ENCODE measurements at places on chromosomes 2 and 18.

DNA sequence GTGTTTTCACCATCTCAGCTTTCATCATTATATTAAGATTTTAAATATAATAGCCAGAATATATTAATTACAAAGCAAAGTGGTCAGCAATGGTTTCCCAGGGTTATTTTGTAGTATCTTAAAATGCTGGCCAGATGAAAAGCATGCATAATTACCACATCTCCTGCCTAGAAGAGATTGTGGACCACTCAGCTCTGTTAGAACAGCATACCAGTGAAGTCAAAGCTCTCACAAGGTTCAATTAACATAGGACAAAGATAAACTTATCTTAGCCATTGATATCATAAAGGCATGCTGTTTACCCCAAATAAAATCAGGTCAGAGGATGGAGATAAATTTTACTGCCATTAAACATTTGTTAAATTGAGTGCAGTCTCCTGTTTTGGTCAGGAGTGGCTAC is 19.3 kb upstream of the PDE1A start:
- no peak for DNase-seq

- DNase-seq, result no peak
Measured at GRCh38 chr2:102126169-102126568, 16.4 kb upstream of the IL1R1 start.

DNA sequence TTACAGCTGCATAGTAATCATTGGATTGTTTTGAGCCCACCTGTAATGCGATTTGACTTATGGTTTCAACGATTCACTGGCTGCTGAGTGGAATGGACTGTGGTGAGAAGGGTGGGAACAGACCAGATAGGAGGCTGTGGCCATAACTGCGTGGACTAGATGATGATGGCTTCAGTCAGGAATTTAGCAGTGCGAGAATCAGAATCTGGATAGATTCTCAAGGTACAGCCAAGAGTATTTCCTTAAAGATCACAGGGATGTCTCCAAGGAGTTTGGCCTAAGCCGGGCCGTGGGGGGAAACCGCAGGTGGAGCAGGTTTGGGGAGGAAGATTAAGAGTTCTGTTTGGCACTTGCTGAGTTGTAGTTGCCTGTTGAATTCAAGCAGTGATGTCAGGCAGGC is 44.0 kb upstream of the CHMP1B start:
- no peak for DNase-seq

- DNase-seq, result peak; percentile 15
Measured at GRCh38 chr18:6521803-6522418, 107.2 kb upstream of the L3MBTL4 start.

GRCh38 chr2:26068602-26069298 is 34.9 kb downstream of the RAB10 start:
- DNase-seq, result no peak

DNA sequence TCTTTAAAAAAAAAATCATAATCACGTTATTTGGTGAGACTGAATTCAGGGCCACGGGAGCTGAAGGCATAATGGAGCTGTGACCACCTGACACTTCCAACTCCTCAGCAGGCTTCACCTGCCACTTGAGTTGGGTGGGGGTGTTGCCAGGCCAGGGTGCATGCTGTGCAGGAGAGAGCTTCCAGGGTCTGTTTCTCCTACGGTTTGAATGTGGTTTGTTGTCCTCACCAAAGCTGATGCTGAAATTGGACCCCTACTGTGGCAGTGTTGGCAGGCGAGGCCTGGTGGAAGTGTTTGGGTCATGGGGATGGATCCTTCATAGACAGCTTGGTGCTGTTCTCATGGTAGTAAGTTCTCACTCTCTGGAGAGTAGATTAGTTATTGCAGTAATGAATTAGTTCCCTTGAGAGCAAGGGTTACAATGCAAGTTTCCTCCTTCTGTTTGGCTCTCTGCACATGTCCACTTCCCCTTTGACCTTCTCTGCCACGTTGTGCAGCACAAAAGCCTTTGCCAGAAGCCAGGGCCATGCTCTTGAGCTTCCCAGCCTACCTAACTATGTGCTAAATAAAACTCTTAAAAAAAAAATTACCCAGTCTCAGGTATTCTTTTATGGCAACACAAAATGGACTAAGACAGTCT is 38.3 kb upstream of the ANKRD44 start:
- DNase-seq, result no peak

DNA sequence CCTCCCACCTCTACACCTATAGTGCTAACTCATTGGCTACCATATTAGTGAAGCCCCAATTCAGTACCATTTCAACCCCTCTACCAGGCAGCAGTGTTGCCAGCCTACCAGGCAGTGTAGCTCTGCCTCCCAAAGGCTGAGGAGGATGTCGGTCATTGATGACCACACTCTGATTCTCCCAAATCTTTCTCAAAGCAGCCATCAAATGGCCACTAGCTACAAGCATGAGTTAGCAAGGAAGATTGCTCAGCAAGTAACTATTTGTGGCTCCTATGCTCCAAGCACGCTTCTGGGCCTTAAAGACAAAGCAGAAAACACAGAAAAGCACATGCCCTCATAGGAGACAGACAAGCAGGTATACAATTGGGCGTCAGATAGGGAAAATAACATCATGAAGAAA is 42.7 kb upstream of the AFF3 start:
- DNase-seq, result no peak

- DNase-seq, result no peak
Measured at GRCh38 chr2:205574001-205574400, 108.3 kb upstream of the NRP2 start.

- no peak for DNase-seq
Measured at GRCh38 chr18:44098551-44099098, 582.1 kb upstream of the SETBP1 start.
